ENCODE measurements at places on chromosomes 5 and 9.

- H3K27me3 ChIP-seq, result no peaks in the 10 kb centered on the region
- H3K4me1 ChIP-seq, result peaks cover 65% of the 10 kb centered on the region
- H3K27ac ChIP-seq, result no peak overlapping the region
Measured at GRCh38 chr5:151154931-151155774, 2.4 kb downstream of the ANXA6 start.

- no peaks in the 10 kb centered on the region for H3K27me3 ChIP-seq
- no peak for DNase-seq
- no peaks in the 10 kb centered on the region for H3K4me1 ChIP-seq
- H3K36me3 ChIP-seq, result no peaks in the 10 kb centered on the region
- H3K27ac ChIP-seq, result no peak overlapping the region
Measured at GRCh38 chr5:124895236-124895635, 148.8 kb upstream of the ZNF608 start.

- DNase-seq, result no peak
- H3K27me3 ChIP-seq, result no peaks in the 10 kb centered on the region
- H3K4me3 ChIP-seq, result no peak overlapping the region
- H3K27ac ChIP-seq, result no peak overlapping the region
- no peaks in the 10 kb centered on the region for H3K36me3 ChIP-seq
- H3K4me1 ChIP-seq, result peaks cover 18% of the 10 kb centered on the region
Measured at GRCh38 chr5:66739951-66740350, 143.8 kb downstream of the MAST4 start.

DNA sequence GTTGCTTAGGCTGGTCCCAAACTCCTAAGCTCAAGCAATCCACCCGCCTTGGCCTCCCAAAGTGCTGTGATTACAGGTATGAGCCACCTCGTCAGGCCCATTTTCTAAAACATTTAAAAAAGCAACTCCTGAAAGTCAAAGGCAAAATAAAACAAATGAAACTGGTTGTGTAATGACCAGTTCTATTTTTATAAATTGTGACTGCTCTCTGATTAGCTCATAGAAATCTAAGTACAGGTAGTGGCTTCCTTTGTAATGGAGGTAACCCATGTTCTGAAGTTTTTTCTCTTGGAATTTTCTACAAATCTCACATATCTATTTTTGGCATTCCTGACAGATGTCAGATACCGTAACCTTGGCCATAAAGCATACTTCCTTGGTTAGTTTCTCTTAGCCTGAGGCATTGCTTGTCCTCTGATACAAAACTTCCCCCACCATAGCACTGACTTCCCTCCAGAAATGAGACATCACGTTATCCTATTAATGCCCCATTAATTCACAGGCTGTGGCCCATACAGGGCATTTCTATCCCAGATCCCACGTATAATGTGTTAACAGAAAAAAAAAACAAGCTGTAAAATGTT, 14.1 kb upstream of the AK3 start:
- H3K4me3 ChIP-seq, result no peak overlapping the region
- no peaks in the 10 kb centered on the region for H3K4me1 ChIP-seq
- no peaks in the 10 kb centered on the region for H3K27me3 ChIP-seq
- no peak overlapping the region for H3K27ac ChIP-seq

- no peak overlapping the region for H3K27ac ChIP-seq
- H3K4me1 ChIP-seq, result no peaks in the 10 kb centered on the region
- H3K36me3 ChIP-seq, result no peaks in the 10 kb centered on the region
- H3K27me3 ChIP-seq, result no peaks in the 10 kb centered on the region
Measured at GRCh38 chr9:110615498-110615897, 36.0 kb upstream of the SVEP1 start.

DNA sequence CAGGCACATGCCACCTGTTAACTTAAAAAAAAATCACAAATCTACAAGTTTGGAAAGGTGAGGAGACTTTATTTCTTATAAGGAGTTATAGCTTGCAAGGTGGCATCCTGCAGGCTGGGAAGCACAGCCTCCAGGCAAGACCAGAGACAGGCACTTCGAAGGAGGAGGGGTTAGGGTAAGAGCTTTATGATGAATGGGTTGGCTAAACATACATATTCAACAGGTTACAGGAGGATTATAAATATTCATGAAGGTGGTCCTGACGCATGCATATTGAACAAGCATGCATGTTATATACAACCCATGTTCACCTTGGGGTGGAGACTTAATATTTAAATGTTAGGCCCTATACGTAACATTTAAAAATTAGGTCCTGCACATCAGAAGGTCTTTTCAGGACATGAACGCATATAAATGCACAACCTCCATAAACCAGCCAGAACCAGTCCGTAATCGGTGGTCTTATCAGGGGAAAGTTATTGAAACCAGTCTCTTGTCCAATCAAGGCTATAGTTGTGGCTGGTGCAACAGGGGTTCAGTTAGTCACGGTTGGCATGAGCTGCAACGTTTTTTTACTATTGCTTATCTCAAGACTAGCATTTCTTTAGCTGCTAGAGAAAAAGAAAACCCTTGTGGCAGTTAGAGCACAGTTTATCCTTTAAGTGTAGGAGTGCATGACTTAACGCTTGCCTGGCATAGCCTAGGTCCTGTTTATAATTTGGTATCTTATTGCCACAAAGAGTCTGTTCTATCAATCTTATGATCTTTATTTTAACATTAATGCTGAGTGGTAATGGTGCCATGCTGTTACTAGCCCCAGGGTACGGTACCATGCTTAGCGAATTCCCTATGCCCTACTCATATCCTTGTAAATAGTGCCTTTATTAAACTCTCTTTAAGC, 72.7 kb downstream of the C9orf57 start:
- no peak overlapping the region for H3K4me3 ChIP-seq
- H3K36me3 ChIP-seq, result no peaks in the 10 kb centered on the region
- no peaks in the 10 kb centered on the region for H3K4me1 ChIP-seq
